Activated naive CD4-positive, alpha-beta T cell treated with anti-CD3 and anti-CD28 coated beads, Interleukin-2, amount 50 U/mL, for 72 hours (primary cell): ENCODE measurements at places on chromosomes 11 and 22.
A peak's percentile ranks its signal among the peaks of the same experiment; 100 is the strongest.

DNA sequence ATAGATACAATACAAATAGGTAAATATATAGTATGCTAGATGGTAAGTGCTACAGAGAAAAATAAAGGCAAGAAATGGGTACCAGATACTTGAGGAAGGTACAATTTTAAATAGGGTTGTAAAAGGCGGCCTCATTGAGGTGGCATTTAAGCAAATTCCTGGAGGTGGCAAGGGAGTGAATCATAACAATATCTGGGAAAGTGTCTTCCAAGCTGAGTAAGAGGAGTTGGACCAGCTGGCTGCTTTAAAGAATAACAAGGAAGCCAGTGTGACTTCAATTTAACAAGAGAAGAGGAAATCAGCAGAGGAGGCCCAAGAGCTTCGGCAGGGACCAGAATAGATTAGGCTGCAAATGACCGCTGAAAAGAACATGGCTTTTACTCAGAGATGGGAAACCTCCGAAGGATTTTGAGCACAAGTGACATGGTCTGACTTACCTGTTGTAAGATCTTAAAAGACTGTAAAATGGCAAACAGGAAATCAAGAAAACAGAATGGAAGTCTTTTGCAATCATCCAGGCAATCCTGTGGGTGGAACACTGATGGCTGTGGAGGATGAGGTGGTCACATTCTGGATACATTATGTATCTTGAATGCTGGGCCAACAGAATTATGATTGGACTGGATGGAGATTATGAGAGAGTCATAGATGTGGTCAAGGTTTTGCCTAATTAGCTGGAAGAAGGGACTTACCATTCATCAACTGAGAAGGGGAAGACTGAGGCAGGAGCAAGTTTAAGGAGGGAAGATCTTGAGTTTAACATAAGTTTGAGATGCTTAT, 77.2 kb downstream of the RDX start:
- no peak for DNase-seq

DNA sequence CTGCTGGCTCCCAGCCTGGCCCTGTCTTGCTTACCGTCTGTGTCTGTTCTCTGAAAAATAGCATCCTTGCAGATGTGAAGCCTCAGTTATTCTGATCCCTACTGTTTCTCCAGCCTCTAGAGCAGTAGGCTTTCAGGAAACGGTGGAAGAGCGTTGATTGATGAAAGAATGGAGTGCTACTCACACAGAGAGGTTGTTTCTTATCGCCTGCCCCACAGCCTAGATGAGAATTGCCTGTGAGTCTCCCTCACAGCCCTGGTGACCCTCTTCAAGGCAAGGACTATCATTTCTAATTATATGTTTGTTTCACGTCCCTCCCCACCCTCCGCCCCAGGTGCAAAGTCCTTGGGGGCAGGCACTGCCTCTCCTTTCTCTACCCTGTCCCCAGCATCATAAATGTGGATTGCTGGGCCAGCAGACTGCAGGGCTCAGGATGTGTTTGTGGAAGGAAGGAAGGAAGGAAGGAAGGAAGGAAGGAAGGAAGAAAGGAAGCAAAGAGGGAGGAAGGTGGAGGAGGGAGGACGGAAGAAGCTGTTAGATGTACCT, 575.3 kb upstream of the B3GAT1 start:
- DNase-seq = no peak

GRCh38 chr11:59728913-59729312, 15.3 kb upstream of the OR10V1 start:
- DNase-seq = no peak

DNA sequence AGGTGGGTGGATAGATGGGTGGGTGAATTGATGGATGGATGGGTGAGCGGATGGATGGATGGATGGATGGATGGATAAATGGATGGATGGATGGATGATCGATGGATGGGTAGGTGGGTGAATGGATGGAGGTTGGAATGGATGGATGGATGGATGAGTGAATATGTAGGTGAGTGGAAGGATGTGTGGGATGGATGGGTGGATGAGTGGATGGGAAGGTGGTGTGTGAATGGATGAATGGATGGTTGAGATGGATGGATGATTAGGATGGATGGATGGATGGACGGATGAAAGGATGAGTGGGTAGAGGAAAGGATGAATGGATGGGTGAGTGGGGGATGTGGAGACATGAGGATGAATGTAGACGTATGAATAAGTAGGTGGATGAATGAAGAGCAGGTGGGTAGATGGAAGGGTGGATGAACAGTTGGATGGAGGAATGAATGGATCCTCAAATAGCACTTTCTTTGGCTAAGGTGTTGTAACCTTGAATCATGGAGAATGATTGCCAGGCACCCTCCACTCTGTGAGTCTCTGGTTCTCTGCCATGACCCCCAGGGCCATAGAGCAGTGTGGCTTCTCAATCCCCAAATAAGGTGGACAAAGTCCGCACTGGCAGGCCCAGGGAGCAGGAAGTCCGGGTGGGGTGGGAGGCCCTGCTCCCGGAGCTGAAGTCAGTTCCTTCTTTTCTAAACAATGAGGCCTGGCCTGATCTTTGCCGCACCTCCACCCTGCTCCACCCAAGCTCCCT, 36.9 kb downstream of the IGF2 start:
- peak; percentile 48 for DNase-seq

DNA sequence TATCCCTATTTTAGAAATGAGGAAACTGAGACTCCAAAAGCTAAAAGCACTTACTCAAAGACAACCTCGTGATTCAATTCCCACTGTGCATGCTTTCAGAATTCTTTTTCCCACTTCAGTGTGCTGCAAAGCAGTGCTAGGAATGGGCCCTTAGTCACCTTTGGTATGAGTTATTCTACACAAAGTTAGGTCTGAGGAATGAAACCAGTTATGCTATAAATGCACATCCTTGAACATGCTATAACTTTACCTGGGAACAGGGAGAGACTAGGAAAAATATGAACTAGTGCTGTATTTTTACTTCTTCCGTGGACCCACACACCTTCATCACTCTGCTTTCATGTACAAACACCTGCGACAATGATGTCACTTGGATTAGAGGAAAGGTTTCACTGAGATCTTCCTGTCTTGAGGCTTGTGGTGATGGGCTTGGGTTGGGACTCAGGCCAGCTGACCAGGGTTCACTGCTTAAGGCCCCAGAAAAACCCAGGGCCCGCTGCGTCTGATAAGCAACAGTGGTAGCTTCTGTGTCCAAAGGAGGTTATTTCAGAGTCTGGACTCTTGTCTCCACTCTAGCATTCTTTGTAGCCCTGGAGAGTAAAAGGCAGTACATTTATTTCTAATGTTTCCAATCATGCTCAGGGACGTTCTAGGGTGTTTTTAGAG, 81.6 kb downstream of the ZC3H12C start:
- no peak for DNase-seq

DNA sequence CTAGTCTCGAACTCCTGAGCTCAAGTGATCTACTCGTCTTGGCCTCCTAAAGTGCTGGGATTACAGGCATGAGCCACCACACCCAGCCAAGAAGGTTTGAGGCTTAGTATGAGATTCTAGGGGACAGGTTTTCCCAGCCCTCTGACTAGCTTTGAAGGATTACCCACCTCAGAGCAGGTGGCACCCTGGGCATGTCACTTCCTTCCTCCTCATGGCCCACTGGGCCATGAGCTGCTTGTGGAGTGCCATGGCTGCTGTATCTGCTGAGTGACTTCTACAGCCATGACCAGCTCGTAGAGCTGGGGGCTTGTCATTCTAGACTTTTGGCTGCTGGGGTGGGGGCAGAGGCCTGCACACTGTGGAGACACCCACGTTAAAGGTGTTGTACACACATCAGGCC, 25.1 kb downstream of the TOM1 start:
- no peak for DNase-seq
